Karpas-422 (cell line): ENCODE measurements at places on chromosomes 4 and X. TPM values are rescaled to one million over a fixed set of nuclear protein-coding genes. Genes with fewer than 3 reads are reported as not detected.
A peak's percentile ranks its signal among the peaks of the same experiment; 100 is the strongest.

Gene BEX5
- 8.4 and 10.2 TPM in 2 replicates for total RNA-seq

Gene TCEAL5
- total RNA-seq: not detected in 2 replicates

Gene CXCL1
- total RNA-seq: not detected in 2 replicates

DNA sequence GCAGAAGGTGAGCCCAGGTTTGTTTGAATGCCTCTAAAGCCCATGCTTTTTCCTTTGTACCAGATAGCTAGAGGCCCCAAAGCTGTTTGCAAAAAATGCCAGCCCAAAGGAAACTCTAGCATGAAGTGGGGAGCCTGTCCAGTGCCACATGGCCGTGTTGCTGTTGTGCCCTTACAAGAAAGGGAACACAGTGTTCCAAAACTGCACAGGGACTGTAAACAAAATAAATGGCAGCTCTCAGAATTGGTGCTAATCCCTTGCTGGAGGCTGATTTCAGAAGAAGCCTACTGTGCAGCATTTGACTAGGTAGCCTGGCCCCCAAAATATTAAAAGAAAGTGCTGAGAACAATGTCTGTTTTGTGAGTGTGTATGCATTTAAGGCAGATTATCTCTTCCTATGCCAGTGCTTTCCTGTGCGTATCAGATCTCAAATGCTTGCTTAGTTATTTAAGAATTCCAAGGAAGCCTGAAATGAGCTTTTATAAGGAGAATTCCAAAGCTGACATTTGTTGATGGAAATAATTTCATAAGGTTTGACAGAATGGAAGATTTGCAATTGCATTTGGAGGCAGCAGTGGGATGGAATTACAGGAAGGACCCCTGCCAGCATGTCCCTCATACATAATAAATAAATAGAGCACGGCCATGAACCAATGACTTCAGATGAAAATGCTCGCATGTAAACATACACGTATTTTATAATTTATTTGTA is 115.7 kb downstream of the IRF2 start:
- H3K27me3 ChIP-seq: no peaks in the 10 kb centered on the region
- peaks cover 16% of the 10 kb centered on the region for H3K4me1 ChIP-seq
- no peak overlapping the region for H3K4me3 ChIP-seq
- no peaks in the 10 kb centered on the region for H3K36me3 ChIP-seq
- no peak for DNase-seq

- peaks cover 32% of the 10 kb centered on the region for H3K4me1 ChIP-seq
- H3K27me3 ChIP-seq: no peaks in the 10 kb centered on the region
- no peak for DNase-seq
- peaks cover 11% of the 10 kb centered on the region; the same call in 1 of the 2 replicates for H3K36me3 ChIP-seq
- no peak overlapping the region for H3K27ac ChIP-seq
- no peak overlapping the region for H3K4me3 ChIP-seq
Measured at GRCh38 chrX:74280759-74281158, 23.2 kb upstream of the ZCCHC13 start.

GRCh38 chrX:84064164-84064563 is 123.8 kb downstream of the RPS6KA6 start:
- no peaks in the 10 kb centered on the region for H3K4me1 ChIP-seq
- H3K27me3 ChIP-seq: no peaks in the 10 kb centered on the region
- no peak overlapping the region for H3K27ac ChIP-seq
- H3K36me3 ChIP-seq: no peaks in the 10 kb centered on the region
- no peak overlapping the region for H3K4me3 ChIP-seq

DNA sequence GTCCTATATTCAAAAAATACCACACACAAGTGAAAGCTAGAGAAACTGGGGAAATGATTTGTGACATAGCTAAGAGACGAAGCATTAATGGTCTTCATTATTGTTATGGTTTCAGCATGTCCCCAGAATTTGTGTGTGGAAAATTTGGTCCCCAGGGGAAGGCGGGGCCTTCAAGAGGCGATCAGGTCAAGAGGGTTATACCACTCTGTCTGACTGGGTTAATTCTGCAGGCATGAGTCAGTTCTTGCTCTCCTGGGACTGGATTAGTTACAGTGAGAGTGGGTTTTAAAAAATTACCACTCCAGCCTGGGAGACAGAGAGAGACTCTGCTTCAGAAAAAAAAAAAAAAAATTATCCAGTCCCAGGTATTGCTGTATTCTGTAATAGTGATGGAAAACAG is 2.1 kb upstream of the MTNR1A start:
- DNase-seq: no peak
- H3K27me3 ChIP-seq: no peaks in the 10 kb centered on the region
- H3K4me3 ChIP-seq: no peak overlapping the region
- H3K4me1 ChIP-seq: no peaks in the 10 kb centered on the region
- no peaks in the 10 kb centered on the region for H3K36me3 ChIP-seq

GRCh38 chrX:120560842-120561633 is at the start of gene CUL4B:
CUL4B (minus strand) TSS chrX:120560962; CDS start chrX:120560638, 324 bp downstream.
- no peaks in the 10 kb centered on the region for H3K27me3 ChIP-seq
- H3K4me1 ChIP-seq: peaks cover 28% of the 10 kb centered on the region
- H3K27ac ChIP-seq: peak within 1 kb of the TSS; percentile 91
- peak; percentile 96 for DNase-seq
- peaks cover 9% of the 10 kb centered on the region for H3K36me3 ChIP-seq

DNA sequence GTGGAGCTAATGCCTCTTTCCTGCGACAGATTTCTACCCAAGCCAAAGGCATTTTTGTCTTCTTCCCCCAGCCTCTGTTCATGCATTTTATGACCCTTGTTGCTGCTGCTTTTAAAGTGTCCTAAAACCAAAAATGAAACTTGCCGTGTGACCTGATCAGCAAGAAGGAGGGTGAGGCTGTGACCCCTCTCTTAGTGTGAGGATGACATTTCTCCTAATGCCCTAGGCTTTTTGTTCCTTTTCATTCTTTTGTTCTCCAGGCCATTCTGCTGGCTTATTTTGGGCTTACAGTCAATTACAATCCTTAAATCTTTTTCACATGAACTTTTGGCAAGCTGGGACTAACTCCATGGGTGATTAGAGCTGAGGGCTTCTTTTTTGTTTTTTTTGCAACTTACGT is 34.4 kb downstream of the PTTG2 start:
- H3K4me3 ChIP-seq: no peak overlapping the region
- peaks cover 16% of the 10 kb centered on the region for H3K4me1 ChIP-seq
- no peak for DNase-seq
- H3K27ac ChIP-seq: no peak overlapping the region
- H3K27me3 ChIP-seq: no peaks in the 10 kb centered on the region
- H3K36me3 ChIP-seq: no peaks in the 10 kb centered on the region

DNA sequence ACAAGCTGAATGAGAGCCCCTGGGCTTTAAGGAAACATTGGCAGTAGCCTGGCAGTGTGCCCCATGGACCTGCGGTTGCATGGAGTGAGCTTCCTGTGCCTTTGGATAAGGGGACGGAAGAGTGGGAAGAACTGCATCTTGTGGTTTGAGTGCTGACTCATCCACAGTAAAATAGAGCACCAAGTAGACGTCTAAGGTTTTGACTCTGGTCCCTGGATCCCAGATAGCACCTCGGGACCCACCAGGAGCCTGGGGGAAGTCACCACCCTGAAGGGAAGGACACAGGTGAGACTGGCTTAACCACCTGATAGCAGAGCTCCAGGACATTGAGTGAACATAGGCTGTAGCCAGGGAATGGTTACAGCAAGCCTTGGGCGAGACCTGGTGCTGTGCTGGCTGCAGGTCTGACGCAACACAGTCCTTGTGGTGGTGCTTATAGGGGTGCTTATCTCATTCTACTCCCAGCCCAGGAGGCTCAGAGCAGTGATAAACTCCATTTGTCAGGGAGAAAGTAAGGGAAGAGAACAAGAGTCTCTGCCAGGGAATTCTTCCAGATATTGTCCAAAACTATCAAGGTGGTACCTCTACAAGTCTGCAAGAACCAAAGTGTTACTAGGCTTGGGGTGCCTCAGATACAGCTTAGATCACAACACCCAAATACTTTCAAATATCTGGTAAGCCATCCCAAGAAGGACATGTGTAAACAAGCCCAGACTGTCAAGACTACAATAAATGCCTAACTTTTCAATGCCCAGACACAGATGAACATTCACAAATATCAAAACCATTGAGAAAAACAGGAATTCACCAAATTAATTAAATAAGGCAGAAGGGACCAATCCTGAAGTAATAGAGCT is 123.6 kb upstream of the TET2 start:
- no peaks in the 10 kb centered on the region for H3K4me1 ChIP-seq
- H3K27me3 ChIP-seq: no peaks in the 10 kb centered on the region
- no peak for DNase-seq
- no peak overlapping the region for H3K4me3 ChIP-seq
- H3K27ac ChIP-seq: no peak overlapping the region

GRCh38 chr4:152476796-152477195 is 59.1 kb downstream of the FBXW7 start:
- DNase-seq: no peak
- H3K36me3 ChIP-seq: 0 out of 2 replicates have a peak, but pooled peaks cover 3% of the 10 kb centered on the region
- no peak overlapping the region for H3K27ac ChIP-seq
- no peak overlapping the region for H3K4me3 ChIP-seq
- H3K4me1 ChIP-seq: peaks cover 9% of the 10 kb centered on the region
